ENCODE measurements at places on chromosomes 2 and 18.

GRCh38 chr2:238492840-238493239 lies 66.1 kb downstream of the ASB1 start:
- no peak for DNase-seq

DNA sequence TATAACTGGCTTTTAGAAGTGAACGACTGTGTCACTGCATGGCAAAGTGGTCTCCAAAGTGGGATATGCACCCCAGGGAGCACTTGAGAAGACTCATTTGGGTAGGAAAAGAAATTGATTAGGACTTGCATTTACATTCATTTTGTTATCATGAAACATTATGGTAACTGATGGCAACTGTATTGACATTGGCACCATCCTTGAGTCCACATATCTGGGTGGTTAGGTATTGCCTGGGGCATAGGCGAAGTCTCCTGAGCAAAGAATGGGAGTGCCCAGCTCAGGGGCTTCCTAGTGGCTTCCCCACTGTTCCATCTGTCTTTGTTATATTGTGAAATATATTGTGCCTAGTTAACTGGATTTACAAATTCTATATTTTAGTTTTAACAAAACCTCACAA lies 29.2 kb downstream of the SPATS2L start:
- no peak for DNase-seq

- peak; percentile 83 for DNase-seq
Measured at GRCh38 chr2:161273038-161273760, 35.0 kb upstream of the PSMD14 start.

DNA sequence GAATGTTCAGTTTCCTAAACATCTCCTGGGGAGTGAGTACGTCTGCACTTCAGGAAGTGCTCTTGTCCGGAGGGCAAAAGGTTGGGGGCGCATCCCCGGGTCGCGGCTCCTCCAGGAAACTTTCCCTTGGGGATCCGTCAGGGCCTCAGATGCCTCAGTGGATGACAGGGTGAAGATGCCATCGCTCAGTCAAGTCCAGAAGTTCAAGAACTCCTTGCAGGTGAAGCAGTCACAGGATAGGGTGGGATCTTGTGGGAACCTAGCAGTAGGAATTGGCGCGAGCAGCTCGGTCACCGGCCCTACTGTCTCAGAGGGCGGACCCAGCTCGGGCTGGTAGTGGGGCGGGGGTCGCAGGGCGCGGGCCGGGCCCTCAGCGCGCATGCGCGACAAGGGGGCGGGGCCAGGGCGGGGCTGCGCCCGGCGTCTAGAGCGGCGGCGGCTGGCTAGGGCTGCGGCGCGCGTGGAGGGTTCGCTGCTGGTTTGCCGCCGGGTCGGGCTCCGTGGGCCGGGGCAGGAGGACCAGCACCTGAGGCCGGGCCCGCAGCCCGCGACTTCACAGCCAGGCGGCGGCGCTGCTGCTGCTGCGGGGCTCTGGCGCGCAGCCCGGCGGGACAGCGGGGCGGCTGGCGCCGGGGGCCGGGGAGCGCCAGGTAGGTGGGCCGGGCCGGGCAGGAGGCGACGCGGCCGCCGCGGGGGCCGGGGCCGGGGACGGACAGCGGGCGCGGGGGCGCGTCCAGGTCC lies at the start of gene INPP4A:
Gene INPP4A (plus strand): TSS at position 423 of the 741 bp plus-strand sequence. CDS start 75,191 bp downstream, outside the sequence.
- peak; percentile 94 for DNase-seq

DNA sequence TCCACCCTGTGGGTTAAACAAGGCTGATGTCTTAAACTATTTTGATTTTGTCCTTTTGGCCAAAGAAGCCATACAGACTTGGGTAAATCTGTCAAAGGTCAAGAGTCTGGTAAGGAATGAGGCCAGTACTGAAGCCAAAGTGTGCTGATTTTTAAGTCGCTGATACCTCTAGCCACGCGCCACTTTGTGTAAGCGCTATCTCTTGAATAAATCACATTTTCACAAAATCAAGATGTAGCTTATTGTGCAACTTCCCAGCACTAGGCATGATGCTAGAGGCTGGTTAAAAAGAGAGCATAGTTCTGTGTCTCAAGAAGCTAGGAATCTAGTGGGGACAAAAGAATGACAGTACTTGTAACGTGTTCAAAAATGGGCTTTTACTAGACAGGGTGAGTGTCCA lies 510.6 kb upstream of the RAB6C start:
- no peak for DNase-seq

GRCh38 chr2:235493775-235494715 lies at the start of gene AGAP1:
AGAP1 (plus strand) TSS chr2:235494043.
- DNase-seq = peak; percentile 96

GRCh38 chr18:62717169-62717924 lies 2.0 kb downstream of the PHLPP1 start:
- no peak for DNase-seq

DNA sequence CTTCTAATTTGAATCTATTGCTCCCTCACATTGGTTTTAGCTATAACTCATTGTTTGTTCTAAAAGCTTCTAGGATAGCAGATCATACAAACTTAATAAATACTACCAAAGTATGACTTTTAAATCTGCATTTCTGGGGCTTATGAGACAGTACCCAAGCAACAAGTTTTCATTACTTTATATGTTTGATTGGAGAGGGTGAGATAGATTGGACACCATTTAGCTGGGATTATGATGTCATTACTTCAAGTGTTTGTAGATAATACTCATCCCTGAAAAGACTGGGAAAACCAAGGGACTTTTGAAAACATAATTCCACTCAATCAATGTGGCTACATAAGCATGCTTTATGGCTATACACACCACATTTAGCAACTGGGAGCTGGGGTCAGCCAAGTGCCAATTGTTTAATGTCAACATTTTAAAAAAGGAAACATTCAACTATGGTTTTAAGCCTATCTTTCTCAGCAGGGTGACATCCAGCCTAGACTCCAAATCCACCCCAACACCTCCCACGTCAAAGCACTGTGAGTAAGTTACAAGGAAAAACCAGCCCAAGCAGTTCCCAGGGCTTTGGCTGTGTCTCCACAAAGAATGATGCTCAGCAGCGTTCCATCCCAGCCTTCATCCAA lies 119.9 kb downstream of the ETAA1 start:
- DNase-seq = no peak

GRCh38 chr2:159985656-159986055 lies 76.8 kb downstream of the PLA2R1 start:
- no peak for DNase-seq

GRCh38 chr2:3293221-3293620 lies 84.4 kb downstream of the EIPR1 start:
- DNase-seq = no peak

- peak; percentile 48 for DNase-seq
Measured at GRCh38 chr2:238462782-238463396, 36.2 kb downstream of the ASB1 start.

- no peak for DNase-seq
Measured at GRCh38 chr2:8604262-8604661, 77.6 kb upstream of the ID2 start.

DNA sequence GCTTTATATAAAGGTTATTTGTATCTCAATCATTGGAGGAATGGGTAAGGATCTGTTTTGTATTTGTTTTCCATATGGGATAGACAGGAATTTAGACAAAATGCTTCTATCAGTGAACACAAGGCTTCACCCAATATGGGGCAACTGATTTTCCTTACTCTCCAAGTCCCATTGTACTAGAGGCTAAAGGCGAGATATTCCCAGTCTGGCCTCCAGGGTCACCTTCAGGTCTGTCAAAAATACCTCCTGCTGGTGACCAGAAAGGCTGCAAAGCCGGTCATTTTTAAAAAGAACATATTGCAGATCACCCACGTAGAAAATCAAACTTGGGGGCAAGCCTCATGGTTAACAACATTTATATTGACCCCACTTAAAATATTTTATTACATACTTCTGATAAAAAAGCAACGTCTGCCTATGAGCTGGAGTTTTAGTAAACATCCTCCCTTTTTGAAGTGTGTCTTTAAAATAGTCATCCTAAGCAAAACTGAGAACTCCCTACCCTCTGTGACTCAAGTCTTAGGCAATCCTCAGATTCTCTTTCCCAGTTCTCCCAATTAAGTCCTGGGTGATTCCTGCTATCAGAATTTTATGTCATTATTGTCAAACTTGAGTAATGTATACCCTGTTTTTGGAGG lies 276.6 kb downstream of the MREG start:
- DNase-seq = peak; percentile 22

GRCh38 chr18:74505776-74506175 lies 9.6 kb downstream of the CNDP2 start:
- no peak for DNase-seq

- peak; percentile 71 for DNase-seq
Measured at GRCh38 chr2:1546023-1546591, 132.8 kb downstream of the TPO start.

GRCh38 chr2:46385786-46386577 lies 88.8 kb downstream of the EPAS1 start:
- DNase-seq = no peak

- no peak for DNase-seq
Measured at GRCh38 chr2:201918616-201919307, 112.4 kb downstream of the CDK15 start.

DNA sequence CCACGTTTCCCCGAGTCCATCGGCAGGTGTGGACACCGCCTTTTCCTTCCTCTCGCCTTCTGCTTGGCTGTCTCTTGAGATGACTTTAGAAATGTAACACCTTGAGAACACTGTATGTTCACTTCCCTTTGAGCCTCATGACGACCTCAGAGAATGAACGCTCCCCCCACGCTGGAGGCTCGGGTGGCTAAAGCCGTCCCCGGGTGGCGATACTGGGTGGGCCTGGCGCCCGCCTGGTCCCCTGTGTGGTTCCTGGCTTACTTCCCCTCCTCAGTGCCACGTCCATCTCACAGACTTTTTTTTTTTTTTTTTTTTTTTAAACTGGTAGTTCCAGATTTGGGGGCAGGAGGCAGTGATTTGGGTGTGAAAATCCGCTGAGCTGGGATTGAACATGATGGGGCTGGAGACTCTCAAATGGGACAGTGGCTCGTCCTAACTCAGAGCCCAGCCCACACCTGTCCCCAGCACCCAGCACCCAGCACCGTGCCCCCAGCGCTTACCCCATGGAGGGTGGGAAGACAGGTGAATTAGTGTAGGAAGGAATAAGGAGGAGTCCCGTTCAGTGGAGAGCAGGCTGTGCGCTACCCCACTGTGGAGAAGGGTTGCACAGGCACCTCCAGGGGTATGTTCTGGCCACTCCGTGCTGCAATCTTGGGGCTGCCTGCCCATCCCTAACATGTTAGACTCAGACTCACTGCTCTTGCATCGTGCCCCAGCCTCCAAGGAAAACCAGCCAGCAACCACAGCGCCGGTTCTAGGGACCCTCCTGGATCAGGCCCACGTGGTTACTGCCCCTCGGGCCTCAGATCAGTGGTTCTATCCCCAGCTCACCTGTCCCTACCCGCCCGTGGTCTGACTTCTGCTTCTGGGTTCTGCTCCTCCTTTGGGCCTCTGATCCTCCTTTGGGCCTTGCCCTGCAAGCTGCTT lies 174.0 kb downstream of the ASB1 start:
- no peak for DNase-seq

DNA sequence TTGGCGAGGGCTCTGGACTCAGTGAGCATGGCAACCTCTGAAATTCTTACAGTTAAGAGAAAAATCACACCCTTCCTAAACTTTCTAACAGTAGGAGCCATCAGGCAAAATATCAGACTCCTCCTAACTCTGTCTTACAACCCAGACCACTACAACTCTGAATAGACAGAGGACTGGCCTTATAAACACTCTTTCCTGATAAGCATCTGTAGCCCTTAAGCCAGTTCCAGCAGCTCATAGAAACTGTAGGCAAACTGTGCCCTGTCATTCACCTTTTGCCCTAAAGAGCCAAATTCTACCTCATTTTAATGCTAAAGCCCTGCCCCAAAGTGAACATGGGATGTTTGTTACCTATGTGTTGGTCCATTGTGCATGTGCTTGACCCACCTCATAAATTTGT lies 304.8 kb downstream of the ALK start:
- no peak for DNase-seq

- DNase-seq = no peak
Measured at GRCh38 chr2:195505701-195506100, 151.3 kb upstream of the SLC39A10 start.

DNA sequence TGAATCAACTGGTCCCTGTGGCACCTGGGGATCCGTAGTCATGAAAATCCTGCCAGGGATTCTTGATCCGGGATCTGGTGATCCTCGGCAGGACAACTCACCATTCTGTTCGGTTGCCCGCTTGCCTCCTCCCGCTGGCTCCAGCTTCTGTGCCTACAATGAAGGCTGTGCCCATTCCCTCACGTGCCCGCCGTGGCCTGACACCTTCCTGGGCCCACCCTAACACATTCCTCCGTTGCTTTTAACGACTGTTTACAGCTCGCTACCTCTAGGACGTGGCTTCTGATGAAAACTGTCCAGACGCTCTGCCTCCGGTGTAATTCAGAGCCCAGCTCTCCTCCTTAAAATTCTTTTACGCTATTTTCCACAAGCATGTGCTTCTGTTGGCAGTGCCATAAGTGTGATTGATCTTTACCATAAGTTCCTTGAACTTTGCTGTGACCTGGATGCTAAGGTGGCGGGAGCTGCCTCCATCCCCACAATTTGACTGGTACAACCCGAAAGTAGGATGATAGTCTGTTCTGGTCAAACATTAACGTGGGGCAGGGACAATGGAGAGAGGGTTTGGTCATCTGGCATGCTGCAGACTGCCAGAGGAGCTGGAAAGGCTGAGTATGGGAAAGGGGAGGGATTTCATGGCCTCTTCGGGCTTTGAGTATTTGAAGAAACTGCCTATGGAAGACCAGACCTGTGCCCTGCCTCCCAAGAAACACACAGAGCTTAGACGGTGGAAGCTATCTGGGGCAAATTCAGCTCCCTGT lies 206.8 kb upstream of the TNP1 start:
- no peak for DNase-seq

DNA sequence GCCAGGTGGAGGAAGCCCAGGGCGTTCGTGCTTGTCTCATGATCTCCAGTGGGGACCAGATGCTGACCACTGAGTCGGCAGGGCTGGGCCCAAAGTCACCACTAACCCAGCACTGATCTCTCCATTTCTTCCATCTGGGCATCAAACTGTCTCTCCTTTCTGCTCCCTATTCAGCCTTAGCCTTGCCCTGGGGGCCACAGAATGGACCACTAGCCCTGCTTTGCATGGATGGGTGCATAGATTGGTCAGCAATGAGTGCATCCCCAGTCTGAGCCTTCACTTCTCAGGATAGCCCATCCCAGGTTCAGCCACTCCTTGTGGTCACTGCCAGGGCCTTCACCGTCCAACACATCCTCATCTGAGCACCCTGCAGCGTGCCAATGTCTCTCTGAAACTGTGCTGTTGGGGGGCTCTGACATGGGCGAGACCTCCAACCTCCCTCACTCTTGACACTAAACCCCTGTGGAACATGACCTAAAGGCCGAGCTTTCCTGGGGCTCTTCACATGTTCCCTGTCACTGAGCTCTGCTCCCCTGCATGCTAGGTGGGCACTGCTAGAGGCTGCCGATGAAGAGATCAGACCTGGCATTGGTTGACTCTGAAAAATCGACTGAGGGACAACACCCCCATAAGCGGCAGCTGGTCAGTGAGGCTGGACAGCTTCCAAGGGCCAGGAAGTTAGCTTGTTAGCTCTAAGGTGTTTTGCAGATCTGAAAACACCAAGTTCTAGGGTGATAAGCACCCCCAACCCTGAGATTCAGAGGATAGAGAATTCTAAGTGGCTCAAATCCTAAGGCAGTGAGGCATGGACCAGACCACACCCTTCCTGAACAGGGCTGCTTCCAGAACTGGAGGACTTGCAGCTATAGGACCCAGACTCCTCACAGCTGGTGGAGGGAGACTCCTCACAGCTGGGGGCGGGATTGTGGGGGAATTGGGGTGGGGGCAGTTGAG lies 61.7 kb downstream of the HS1BP3 start:
- no peak for DNase-seq

GRCh38 chr2:130353291-130354138 lies 2.3 kb upstream of the PTPN18 start:
- no peak for DNase-seq
